ENCODE measurements at places on chromosomes 16 and 17.
A peak's percentile ranks its signal among the peaks of the same experiment; 100 is the strongest.

DNA sequence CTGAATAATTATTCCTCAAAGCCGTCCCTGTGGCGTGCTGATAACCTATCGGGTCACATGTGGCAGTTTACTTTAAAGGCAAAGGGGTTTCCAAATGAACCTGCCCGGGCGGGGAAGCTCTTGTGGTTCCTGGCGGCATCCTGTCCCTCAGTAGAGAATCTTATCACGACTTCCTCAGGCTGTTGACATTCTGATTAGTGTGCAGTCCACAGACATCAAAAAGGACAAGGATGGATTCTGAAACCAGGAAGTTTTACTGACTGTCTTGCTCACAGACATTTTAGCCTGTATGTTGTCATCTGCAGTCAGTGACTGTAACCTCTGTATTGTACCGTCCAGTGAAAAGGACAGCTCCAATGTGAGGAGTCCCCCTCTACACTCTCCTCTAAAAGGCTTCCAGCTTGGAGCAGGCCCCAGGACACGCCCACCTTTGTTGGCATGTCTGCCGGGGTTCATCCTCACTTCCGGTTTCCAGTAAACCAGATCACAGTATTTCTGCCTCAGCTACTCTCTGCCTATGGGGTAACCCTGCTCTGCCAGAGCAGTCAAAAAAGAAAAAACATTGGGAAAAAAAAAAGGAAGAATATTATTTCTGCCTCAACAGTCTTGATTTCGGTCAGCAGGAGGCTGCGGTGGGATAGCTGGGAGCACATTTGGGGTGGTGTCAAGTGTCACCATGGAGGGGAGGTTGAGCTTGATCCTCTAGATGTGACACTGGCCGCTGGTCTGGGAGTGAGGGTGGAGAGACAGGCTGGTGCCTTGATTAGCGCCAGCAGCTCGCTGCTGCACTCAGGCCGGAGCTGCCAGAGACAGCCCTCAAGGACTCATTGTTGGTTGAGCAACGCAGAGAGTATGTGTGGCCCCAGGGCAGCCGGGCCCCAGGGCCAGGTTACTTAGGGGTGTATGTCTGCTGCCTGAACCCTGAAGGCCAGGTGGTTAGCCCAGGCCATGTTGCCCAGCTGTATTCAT, 89.0 kb upstream of the DNAH17 start:
- peak; percentile 48 for DNase-seq

- DNase-seq, result no peak
Measured at GRCh38 chr17:10758062-10758461, 28.2 kb upstream of the TMEM220 start.

GRCh38 chr16:82833378-82833993, 206.7 kb downstream of the CDH13 start:
- no peak for DNase-seq

GRCh38 chr16:26567356-26567755, 499.4 kb upstream of the C16orf82 start:
- no peak for DNase-seq
